ENCODE measurements at places on chromosomes 12 and 14.

DNA sequence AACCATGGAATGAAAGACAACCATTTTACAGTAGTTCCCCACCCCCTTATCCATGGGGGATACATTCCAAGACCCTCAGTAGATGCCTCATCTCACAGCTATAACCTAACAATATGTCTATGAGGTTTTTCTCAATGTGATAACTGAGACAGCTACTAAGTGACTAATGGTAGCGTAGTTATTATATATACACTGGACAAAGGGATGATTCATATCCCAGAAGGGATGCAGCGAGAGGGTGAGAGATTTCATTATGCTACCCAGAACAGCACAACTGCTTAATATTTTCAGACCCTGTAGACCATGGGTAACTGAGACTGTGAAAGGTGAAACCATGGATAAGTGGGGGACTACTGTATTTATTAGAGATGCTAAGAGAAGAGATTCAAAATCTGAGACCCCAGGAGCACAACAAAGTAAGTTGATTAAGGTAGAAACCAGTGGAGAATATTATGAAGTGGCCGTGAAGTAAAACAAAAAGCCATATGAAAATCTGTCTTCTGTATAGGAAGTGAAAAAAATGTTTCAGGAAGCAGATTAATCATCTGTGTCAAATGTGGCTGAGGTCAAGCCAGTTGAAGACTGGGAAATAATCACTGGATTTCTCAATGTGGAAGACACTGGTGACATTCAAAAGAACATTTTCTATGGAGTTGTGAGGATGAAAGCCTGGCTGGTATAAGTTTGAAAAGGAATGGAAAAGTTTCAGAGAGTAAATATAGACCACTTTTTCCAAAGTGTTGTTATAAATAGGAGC is 77.2 kb downstream of the RPL10L start:
- DNase-seq: no peak

- DNase-seq: no peak
Measured at GRCh38 chr12:122024132-122024785, 2.6 kb downstream of the BCL7A start.

- no peak for DNase-seq
Measured at GRCh38 chr14:34075826-34076225, 125.0 kb upstream of the EGLN3 start.

- no peak for DNase-seq
Measured at GRCh38 chr14:81209167-81209836, 11.5 kb downstream of the GTF2A1 start.

DNA sequence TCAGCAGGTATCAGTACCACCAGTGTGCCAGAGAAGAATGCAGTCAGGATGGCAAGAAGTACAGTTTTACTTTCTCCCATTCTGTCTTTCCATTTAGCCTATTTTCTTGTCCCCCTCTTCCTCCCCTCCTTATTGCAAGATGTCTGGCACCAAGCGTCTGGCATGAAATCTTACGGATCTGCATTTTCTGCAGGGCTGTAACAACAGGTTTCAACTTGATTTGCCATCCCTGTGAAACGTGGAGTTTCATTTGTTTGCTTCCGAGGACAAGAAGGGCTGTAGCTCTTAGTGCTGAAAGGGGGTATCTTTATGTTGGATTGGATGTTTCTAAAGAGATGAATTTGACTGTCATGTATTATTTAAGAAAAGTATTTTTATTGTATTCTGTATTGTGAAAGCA is 1110.6 kb downstream of the BCL11B start:
- no peak for DNase-seq

GRCh38 chr12:2876431-2877046 is 435 bp downstream of the FOXM1 start:
- no peak for DNase-seq

GRCh38 chr12:22257100-22257499 is 77.4 kb downstream of the ST8SIA1 start:
- no peak for DNase-seq

GRCh38 chr14:64217308-64217707 is 76.9 kb downstream of the ESR2 start:
- DNase-seq: no peak

DNA sequence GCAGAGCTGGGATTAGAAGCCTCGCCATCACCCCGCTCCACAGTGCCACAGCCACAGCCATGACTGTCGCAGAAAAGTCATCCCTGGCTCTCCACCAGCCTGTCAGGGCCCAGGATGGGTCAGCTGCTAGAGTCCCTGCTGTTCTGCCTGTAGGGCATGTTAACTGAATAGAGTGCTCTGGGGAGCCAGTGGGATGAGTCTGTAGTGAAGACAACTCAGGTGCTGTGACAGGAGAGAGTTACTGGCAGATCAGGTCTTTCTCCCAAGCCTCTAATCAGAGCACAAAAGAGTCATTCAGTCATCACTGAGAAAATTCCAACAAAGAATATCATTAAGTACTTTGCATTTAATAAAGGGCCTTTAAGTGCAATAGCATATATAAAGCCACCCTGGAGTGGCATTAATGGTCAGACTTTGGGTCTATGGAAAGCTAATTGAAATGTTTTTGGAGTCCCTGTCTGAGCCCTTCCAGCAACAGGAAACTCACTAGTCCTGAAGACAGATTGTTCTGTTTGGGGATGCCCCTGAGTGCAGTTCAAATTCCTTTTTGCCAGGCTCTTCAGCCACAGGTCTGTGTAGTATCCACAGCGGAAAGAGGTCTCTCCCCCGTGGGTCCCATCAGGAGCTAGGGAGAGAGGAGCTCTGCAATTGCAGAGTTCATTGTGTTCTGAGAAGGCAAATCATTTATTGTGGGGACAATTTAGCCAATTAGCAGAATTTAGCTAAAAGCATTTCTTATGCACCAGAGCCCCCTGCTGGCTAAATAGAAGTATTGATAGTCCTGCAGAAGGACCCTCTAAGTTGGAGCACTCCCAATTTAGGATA is 45.2 kb upstream of the C14orf132 start:
- DNase-seq: no peak

GRCh38 chr14:57262117-57262516 is 6.6 kb downstream of the EXOC5 start:
- no peak for DNase-seq

DNA sequence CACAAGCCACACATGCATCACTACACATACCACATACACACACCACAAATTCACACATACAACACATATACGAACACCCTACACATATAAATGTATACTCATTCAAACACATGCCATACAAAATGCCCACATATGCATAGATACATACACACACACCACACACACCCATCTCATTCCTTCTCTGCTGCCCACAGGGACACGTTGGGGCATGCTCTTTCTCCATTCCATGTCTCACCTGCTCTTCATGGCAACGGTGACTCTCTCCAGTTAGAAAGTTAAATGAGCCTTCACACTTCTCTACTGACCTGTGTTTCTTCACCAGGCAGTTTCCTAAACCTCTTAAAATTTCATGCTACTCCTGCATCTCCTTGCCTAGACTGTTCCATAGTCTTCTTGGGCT is 1194.8 kb downstream of the BCL11B start:
- no peak for DNase-seq

- DNase-seq: no peak
Measured at GRCh38 chr12:2735432-2735831, 59.3 kb upstream of the FKBP4 start.

DNA sequence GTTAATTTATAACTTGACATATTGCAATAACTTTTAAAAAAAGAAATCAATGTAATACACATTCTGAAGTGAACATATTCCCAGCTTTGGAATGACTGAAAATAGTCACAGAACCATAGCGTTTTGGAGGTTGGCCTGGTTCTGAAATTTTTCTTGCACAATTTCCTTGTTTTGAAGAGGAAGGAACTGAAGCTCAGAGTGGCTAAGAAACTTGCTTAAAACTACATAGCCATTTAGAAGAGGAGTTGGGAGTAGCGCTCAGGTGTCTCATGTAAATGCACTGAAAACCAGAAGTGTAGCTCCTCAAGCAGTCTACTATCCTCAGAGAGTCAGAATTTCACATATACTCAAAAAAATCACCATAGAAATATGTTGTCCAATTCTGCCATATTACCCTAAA is 41.2 kb downstream of the SLC38A1 start:
- DNase-seq: no peak

DNA sequence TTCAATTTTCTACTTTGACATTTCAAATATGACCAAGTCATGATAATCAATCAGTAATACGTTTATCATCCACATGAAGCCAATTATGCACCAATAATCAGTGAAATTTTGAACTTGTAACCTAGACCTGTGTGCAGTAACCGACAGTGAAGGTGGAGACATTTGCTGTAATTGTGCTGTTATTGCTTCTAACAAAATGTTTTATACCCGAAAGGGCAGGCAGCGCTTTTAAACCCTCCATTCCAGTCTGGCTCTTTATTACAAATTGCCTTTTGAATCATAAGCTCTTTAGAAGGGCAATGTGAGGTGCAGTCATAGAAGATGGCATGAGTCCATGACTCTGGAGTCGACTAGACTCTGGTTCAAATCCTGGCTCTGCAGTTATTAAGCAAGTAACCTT is 135.7 kb downstream of the GXYLT1 start:
- DNase-seq: no peak

GRCh38 chr12:93595351-93595750 is 22.9 kb downstream of the SOCS2 start:
- no peak for DNase-seq

GRCh38 chr14:81464253-81465002 is 64.3 kb upstream of the STON2 start:
- peak; percentile 43 for DNase-seq

DNA sequence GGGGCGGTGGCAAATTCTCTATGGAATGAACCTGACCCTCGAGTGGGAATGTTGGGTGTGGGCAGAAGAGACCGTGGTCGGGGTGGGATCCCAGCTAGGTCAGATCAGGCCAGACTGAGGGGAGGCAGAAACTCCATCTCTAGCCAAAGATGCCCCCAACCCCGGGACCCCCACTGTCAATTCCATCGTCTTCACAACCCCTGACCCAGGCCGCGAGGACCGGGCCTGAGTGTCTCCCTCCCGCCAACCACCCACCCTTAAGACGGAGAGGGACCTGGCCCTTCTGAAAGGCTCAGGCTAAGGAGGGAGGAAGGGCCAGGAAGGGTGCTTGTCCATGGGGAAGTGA is 760 bp downstream of the PLEKHD1 start:
- no peak for DNase-seq

- peak; percentile 19 for DNase-seq
Measured at GRCh38 chr14:64439141-64439540, 26.2 kb upstream of the AKAP5 start.

GRCh38 chr14:29857551-29857950 is 70.1 kb downstream of the PRKD1 start:
- DNase-seq: no peak

DNA sequence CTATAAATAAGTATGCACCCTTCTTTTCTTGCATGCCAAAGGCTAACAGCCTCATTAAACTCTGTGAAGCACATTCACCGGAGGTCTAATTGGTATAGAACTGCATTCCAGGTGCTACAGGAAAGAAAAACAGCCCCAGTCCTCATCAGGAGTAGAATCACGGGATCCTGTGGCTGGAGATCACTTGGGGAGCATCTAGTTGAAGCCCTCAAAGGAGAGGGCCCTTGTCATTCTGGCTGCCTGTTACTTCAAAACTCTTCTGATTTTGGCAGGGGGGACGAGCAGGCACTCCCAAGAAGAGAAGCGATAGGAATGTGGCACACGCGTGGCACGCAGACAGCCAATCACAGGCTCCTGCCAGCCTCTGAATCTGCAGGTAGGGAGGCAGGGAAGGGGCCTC is 154.4 kb downstream of the TTC7B start:
- no peak for DNase-seq

- DNase-seq: no peak
Measured at GRCh38 chr12:54306925-54307741, 6.3 kb upstream of the NFE2 start.

- DNase-seq: no peak
Measured at GRCh38 chr14:30585204-30585603, 26.2 kb downstream of the G2E3 start.

GRCh38 chr14:22641846-22642245 is 2.3 kb downstream of the OR6J1 start:
- DNase-seq: no peak

GRCh38 chr12:124617615-124618014 is 50.2 kb upstream of the NCOR2 start:
- no peak for DNase-seq

GRCh38 chr14:64628940-64629408 is 75.2 kb upstream of the PLEKHG3 start:
- peak; percentile 45 for DNase-seq

DNA sequence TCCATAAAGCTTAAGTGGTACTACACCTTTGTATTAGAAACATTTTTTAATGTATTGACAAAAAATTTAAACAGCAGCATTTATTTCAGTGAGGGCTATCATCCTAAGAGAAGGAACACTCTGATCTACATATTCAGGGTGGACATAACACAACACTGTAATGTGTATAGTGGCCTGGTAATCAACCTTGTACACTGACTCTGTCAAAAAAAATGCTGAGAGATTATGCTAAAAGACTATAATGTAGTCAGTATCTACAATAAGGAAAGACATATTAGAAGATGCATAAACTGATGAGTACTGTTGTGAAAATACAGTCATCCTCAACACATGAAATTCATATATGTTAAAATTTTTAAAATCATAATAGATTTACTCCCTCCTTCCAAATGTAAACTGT is 68.2 kb downstream of the C2CD5 start:
- DNase-seq: no peak

- DNase-seq: no peak
Measured at GRCh38 chr14:38205949-38206665, 1.6 kb upstream of the SSTR1 start.

DNA sequence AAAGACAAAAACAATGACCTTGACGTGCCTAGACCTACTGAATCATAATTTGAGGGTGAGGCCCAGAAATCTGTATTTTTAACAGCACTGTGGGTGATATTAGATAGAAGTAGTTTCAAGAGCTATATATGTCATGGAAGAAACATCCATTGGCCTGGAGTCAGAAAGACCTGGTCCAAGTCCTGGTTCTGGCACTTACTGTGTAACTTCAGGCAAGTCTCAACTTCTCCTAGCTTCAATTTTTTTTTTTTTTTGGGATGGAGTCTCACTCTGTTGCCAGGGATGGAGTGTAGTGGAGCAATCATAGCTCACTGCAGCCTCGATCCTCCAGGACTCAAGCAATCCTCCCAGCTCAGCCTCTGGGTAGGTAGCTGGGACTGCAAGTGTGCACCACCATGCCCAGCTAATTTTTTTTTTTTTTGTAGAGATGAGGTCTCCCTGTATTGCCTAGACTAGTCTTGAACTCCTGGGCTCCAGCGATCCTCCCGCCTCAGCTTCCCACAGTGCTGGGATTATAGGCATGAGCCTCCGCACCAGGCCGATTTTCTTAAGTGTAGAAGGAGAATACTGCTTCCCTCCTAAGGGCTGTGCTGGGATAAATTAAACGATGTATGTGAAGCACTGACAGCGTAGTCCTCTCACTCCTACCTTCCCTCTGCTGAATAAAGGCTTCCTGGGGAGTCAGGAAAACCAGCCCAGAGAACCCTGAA is 14.3 kb upstream of the GPX2 start:
- no peak for DNase-seq

- DNase-seq: no peak
Measured at GRCh38 chr14:48628870-48629269, 953.5 kb upstream of the MDGA2 start.
